Femur (tissue), 1 donor: ENCODE measurements at places on chromosomes 1 and 21.

DNA sequence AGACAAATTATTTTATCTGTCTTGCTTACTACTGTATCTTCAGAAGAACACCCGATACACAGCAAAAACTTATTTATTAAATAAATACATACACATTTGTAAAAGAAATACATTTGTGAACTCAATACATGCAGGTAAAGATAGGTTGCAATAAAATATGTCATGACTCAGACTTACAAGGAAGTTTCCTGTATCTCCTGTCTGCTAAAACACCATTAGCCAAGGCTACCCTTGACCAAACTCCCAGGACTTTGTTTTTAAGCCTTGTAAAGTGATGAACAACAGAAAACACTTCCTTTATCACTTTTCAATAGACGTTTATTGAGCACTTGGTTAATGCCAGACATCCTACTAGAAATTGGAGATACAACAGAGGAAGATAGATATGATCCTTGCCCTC is 56.5 kb upstream of the HSD17B7 start:
- DNase-seq, result no peak

DNA sequence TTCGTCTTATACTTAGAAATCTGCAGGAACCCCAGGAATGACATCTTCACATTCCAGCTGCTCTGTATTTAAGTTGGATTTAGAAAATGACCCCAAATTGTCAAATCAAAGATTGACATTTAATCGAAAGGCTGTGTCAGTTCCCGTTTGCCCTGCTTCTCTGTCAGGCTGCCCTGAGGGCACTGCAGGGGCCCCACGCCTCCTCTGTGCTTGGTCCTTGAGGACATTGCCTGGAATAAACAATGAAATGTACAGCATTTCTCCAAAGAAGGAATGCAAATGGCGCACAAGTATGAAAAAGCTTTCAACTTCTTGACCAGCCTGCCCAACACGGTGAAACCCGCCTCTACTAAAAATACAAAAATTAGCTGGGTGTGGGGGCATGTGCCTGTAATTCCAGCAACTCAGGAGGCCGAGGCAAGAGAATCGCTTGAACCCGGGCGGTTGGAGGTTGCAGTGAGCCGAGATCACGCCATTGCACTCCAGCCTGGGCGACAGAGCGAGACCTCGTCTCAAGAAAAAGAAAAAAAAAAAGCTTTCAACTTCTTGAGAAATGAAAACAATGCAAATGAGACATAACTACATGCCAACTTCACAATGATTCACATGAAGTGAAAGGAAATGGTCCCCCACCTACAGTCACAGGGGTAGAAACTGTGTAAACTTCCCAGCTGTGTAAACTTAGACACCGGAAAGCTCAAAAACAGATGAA is 3.0 kb downstream of the TMPRSS3 start:
- DNase-seq, result no peak

GRCh38 chr1:196309386-196309785 is 298.9 kb downstream of the KCNT2 start:
- no peak for DNase-seq

DNA sequence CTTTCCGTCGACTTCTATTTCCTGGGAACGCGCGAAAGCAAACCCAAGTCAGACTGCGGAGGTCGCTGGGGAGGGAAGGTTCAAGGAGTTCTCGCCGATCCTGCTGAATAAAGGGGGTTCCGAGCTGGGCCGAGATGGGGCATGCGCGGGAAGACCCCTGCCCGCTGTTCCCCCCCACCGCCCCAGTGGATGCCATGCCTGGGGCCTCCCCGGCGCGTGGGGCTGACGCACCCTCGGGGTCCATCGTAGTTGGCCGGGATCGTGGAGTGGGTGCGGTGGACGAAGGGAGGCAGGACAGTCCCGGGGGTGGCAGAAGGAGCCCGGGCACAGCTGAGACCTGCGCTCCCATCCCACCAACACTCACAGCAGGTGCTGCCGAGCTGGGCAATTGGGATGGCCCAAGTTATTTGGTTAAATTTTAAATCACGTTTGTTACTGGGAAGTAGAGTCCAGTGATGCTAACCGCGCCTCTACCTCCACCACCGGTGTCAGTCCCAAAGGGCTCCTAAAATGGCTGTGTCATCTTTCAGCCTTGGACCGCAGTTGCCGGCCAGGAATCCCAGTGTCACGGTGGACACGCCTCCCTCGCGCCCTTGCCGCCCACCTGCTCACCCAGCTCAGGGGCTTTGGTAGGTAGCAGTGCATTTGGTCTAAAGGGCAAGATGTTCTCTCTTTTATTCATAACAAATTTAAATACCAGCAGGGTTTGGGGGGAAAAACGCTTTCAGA is 801 bp downstream of the MX1 start:
- DNase-seq, result no peak

- no peak for DNase-seq
Measured at GRCh38 chr1:166819974-166820373, 19.3 kb upstream of the POGK start.

DNA sequence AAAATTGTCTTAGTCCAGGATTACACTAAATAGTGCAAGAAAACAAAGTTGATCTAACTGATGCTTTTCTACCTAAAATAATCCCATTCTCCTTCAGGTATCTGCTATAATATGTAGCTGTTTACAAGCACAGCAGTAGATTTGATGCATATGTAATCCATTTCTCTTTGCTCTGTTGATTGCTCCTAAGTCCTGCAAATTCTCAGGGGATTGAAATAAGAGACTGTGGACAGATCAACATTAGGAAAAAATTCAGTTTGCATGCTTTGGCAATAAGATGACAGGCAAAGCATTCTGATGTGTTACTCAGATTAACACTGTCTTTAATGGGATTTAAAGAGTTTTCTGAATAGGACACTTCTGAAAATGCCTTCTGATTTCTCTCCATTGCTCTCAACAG is 34.7 kb downstream of the RNF11 start:
- no peak for DNase-seq

- no peak for DNase-seq
Measured at GRCh38 chr21:33660406-33660805, 18.1 kb downstream of the ITSN1 start.

DNA sequence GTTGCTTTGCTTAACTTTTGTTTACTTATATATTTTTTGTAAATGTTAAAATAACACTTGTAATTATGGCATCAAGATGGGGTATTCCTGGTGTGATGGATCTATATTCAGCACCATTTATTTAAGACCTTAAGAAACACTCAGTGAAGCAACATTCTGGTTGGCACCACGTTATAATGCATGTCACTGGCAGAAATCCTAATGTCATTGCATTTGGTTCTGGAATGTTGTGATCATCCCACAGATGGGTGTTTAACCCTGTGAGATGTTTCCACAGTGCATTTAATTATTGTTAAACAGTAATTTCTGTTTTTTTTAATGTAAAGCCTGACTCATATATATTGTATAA is 116.5 kb downstream of the NOS1AP start:
- no peak for DNase-seq

DNA sequence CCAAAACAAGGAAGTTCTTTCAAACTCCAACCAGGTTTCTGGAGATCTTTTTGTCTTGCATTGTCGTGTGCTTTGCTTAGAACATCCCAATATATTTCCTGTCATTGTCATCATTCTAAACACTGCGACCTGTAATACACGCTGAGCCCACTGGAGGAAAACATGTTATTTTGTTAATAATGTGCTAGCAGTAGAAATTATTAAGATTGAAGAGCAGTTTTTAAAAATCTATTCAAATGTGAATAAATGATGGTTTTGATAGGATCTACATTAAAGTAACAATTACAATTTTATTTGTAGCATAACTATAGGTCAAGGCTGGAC is 268.5 kb downstream of the PTPRC start:
- no peak for DNase-seq
